ENCODE measurements at places on chromosomes 3 and 15. TPM values are rescaled to one million over a fixed set of nuclear protein-coding genes. Genes with fewer than 3 reads are reported as not detected.

GRCh38 chr3:69535613-69536012 is 149.7 kb upstream of the FRMD4B start:
- ATAC-seq, result no peak

DNA sequence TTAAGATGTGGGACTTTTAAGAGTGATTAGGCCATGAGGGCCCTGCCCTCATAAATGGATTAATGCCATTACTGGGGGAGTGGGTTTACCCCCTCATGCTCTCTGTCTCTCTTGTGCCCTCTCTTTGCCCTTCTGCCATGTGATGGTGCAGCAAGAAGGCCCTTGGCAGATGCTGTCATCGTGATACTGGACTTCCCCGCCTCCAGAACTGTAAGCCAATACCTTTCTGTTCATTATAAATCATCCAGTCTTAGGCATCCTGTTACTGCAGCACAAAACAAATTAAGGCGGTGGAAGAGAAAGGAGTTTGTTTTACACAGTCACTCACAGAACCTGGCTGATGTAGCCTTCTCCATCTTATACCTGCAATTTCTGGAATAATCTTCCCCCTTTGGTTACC is 360.3 kb upstream of the TBL1XR1 start:
- no peak for ATAC-seq

DNA sequence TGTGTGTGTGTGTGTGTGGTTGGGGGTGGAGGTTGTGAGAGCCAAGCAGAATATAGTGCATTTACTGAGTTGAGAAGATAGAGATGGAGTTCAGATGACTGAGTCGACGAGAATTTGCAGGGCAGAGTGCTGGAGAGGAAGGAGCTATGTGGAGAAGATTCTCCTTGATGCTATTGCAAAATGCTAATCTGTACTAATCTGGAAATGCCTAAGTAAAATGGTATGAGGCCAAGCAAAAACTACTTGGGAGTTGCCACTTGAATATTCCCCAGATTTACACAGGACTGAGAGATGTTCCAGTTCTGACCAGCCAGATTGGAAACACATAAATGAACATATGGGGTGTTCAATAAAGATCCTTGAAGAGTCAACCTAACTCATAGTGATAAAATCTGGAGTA is 316.4 kb downstream of the NSUN3 start:
- no peak for ATAC-seq

- peak; percentile 65 for ATAC-seq
Measured at GRCh38 chr3:24829629-24830229, 335.1 kb upstream of the THRB start.

DNA sequence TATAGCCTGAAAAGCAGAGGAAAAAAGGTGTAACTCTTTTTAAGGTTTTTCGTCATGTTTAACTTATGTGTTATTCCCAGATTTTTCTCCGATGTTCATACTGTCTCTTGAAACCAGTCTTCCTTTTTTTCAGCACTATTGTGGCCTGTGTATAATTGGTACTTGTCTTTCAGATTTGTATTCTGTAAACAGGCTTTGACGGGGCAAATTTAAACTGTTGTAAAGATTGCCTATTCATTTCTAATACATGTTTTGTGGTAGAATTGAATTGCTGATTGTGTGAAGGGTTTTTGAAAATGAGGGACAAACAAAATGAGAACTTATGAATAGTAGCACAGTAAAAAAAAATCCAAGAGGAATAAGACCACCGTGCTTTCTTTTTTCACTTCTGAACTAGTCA is 33.6 kb downstream of the AKAP13 start:
- no peak for ATAC-seq

GRCh38 chr3:40753951-40754350 is 229.2 kb downstream of the ZNF621 start:
- no peak for ATAC-seq

DNA sequence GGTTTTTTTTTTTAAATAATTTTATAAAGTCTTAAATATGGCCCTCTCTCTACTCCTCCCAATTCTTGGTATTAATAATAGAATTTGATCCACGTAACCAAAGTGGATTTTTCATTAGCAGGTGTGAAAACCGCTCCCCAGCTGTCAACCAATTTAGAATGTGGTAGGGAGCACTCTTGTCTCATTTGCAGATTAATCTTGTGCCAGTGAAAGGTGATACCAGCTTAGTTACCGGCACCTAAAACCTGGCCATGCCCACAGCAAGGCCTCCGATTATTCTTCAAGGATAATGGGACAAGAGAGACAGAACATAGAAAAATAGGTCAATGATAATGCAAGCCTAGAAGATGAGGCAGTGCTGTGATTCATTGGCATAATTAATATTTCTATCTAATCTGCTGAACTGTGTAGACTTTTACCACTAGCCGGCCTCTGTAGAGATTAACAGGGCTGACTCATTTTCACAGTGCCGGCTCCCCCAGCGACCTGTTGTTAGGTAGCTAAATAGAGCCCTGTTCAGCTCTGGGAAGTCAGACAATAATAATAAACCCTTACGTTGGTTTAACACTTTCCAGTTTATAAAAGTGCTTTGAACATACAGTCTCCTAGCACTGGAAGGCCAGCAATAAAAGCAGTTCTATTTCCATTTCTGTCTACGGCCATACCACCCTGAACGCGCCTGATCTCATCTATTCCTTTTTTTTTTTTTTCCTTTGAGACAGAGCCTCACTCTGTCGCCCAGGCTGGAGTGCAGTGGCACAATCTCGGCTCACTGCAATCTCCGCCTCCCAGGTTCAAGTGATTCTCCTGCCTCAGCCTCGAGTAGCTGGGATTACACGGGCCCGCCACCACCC is 102.9 kb downstream of the SHQ1 start:
- ATAC-seq, result peak; percentile 85

DNA sequence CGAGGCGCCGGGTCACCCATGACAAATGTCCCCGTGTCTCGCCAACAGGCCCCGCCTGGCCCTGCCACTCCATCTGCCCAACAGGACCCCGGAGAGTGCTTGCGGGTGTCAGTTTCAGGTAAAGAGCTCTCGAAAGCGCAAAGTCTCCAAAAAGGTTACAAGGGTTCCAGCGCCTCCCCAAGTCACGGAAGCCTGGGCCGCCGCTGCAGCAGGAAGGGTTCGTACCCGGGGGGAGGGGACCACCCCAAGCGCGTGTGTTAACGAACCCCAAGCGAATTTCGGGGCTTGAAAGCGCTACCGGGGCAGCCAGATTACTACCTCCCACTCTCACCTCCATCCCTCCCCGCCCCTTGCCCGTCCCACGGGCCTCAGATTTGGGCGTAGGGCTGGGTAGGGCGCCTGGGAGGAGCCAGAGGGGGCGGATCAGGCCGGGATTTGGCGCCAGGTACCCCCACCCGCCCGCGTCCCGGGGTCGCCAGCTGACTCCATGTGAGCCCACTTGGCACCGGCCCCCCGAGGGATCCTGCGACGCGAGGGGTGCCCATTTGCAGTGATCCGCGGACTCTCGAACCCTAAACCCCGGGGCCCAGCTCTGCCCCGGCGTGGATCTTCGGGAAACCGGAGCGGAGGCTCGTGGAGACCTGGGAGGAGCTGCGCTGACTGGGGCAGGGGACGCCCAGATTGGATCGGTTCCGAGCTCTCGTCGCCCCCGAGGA is 85.9 kb downstream of the NR2F2 start:
- no peak for ATAC-seq

DNA sequence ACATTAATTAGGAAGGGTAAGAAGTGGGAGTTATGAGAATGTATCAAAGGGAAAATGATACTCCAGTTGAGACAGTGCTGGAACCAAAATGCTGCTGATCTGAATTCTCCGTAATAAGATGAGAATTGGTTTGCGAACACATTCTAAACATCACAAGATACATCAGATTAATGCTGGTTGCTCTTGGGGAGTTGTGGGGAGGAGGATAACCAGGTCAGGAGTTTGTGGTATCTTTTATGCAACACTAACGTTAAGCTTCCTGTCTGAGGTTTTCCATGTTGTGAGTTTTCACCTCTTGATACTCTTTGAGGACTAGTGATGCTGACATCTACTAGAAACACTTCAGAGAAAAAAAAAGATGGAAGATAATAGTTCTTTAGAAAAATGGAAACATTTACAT is 47.2 kb downstream of the PPARG start:
- ATAC-seq, result no peak

DNA sequence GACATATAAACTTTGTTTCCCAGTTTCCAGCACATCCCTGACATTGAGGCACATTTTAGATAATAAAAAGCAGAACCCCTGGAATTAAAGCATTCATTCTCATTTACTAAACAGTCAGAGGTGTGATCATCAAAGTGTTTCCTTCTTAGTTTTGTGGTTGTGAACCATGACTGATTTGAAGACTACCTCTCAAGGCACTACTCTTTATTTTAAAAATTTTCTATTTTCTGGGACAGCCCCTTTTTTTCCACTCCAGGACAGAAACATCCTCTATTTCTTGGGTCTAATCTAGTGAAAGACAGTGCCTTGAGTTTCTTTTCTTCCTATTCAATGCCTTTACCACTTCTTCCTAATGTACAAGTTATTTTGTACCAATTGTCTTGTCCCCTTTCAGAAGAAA is 5.2 kb downstream of the SST start:
- no peak for ATAC-seq

The KIF15 gene
- 7.3 TPM for total RNA-seq

- peak; percentile 45 for ATAC-seq
Measured at GRCh38 chr3:196431181-196432136, 768 bp downstream of the UBXN7 start.

DNA sequence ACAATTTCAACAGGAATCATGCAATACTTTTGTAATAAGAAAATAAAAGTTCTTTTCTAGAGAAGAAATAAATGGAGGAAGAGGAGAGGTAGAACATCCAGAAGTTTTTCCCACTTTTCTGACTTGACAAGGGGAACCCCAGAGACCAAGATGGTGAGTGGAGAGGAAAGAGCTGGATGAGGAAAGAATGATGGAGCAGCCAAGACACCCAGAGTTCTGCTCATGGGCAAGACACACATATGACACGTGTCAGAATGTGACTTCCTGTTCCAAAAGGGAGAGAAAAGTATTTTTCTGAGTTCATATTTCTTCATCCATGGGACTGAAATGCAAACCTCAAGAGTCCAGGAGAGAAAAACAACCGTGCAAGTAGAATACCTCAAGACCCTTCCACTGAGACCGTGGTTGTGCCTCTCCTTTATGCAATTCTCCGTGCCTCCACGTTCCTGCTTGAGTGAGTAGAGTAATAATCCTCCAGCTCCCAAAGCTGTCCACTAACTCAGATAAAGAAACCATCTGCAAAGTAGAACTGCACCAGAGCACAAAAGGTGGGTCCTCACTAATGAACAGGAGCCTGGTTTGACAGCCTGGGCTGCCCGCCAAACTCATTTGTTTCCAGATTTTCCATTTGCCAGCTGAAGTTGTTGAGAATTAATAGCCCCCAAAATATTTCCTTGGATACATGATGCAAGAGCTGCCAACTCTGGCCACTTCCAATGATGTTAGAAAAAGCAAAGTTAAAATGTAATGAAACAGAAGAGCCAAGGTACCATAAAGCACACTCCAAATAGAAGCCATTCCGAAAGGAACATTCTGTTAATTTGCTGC is 272.6 kb upstream of the IGF1R start:
- ATAC-seq, result no peak

The NBEAL2 gene
- 117 TPM for total RNA-seq
